ENCODE measurements at places on chromosomes 2 and 18. TPM values are rescaled to one million over a fixed set of nuclear protein-coding genes. Genes with fewer than 3 reads are reported as not detected.

Gene ERMN
- 2.2 TPM for total RNA-seq

Gene MAPRE2
- total RNA-seq, result 82.0 TPM

Gene PIKFYVE
- 41.7 TPM for total RNA-seq

Gene WNT6
- total RNA-seq, result not detected

DNA sequence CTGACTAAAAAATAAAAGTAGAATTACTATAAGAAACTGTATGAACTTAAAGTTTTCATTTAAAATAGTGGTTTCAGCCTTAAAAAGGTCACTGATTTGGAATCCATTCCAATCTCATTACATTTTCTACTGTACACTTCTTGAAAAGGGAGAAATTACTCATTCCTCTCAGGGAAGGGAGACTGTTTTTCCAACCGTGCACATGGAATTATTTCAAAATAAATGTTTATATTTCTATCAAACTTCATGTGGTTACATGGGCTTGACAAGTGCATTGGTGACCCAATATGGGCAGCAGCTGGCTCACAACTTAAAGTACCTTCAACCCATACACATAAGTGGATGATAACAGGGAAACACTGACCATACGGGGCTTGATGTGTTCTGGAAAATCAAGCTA lies 324.5 kb upstream of the THUMPD2 start:
- no peaks in the 10 kb centered on the region for H3K27me3 ChIP-seq
- no peak overlapping the region for H3K27ac ChIP-seq
- no peak for DNase-seq
- H3K4me1 ChIP-seq, result no peaks in the 10 kb centered on the region

DNA sequence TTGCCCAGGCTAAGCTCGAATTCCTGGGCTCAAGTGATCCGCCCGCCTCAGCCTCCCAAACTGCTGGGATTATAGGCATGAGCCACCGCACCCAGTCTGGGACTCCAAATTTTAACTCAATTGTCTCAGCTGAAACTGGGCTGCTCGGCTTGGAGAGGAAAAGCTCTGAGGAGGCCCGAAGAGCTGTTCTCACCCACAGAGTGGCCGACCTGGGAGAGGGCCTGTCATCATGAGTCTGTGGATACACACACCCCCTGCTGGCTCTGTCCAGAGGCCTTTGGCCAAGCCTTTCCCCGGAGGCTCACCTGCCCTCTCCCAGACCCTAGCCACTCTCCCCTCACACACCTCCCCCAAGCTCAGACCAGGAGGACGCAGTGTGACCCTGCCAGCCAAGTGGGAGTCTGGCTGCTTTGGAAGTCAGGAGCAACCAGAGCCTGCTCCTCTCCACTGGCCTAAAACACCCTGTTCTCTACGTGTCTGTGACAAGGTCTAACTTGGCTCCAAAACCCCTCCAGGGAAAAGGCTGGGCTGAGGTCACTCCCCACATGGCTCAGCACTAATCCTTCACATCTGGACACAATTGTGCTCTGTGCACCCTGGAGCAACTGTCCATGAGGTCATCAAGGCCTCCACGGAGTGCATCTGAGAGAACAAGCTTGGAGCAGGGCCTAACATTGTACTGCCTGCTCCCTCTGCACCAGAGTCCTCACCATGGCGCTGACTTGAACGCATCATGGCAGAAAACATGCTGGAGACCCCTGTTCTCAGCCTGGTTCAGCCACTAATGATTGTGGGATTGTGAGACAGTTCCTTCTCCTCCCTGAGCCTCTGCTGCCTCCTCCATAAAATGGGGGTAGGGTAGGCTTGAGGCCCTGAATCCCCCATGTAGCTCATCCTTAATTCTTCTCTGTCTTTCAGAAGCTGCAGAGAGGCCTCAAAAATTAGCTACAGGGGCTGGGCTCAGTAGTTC lies 49.9 kb upstream of the RAB6C start:
- H3K36me3 ChIP-seq, result no peaks in the 10 kb centered on the region
- no peaks in the 10 kb centered on the region for H3K4me1 ChIP-seq
- H3K27me3 ChIP-seq, result peaks cover 30% of the 10 kb centered on the region
- no peak overlapping the region for H3K27ac ChIP-seq
- no peak for DNase-seq

- no peak overlapping the region for H3K4me3 ChIP-seq
- H3K27me3 ChIP-seq, result peaks cover 2% of the 10 kb centered on the region
- no peak for DNase-seq
- no peaks in the 10 kb centered on the region for H3K36me3 ChIP-seq
- H3K27ac ChIP-seq, result no peak overlapping the region
Measured at GRCh38 chr2:227862741-227863588, 8.5 kb upstream of the DAW1 start.

DNA sequence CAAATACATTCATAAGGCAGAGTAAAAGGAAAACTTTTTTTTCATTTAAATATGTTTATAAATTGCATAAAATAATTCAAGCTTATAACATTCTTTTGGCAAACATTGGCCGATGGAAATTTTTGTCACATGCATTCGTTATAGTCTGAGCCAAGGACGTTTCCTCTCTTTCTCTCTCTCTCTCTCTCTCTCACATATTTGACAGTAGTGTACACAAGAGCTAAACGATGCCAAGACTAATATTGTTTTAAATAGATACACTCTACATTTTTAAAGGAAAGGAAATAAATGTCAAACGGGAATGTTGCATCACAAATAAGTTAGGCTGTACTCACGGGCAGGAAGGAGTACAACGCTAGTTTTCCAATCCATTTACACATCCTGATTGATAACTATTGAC lies 251.1 kb upstream of the SMIM21 start:
- no peak overlapping the region for H3K27ac ChIP-seq
- no peaks in the 10 kb centered on the region for H3K36me3 ChIP-seq
- H3K4me1 ChIP-seq, result no peaks in the 10 kb centered on the region
- no peak for DNase-seq

DNA sequence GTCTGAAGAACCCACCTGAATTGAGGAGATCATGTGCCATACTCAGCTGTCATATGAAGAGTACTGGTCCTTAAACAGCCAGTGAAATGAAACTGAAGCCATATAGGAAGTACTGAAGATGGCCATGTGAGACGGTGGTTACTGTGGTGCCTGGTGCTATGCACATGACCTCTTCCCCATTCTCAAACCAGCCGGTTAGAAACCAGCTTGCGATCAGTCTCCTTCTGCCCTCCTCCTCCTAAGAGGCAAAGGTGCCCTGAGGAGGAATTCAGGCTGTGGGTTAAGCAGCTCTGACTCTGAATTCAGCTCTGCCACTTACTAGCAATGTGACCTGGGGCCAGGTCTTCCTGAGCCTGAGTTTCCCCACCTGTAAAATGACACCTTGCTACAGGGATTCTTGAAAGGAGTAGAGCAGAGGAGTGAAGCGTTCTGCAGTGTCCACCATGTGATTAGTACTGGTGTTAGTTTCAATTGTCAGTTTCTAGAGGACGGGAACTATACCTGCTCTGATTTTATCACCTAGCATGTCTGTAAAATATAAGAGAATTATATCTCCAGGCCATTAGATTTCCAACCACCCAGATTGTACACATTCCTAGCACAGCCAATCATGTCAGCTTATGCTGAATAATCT lies 5.1 kb downstream of the FECH start:
- no peaks in the 10 kb centered on the region for H3K36me3 ChIP-seq
- no peak overlapping the region for H3K4me3 ChIP-seq
- peaks cover 28% of the 10 kb centered on the region for H3K4me1 ChIP-seq
- H3K27me3 ChIP-seq, result no peaks in the 10 kb centered on the region

GRCh38 chr2:69380072-69380917 lies 6.7 kb downstream of the GFPT1 start:
- no peak for DNase-seq
- H3K27me3 ChIP-seq, result no peaks in the 10 kb centered on the region
- H3K4me3 ChIP-seq, result no peak overlapping the region
- no peak overlapping the region for H3K27ac ChIP-seq
- no peaks in the 10 kb centered on the region for H3K36me3 ChIP-seq

- no peak overlapping the region for H3K4me3 ChIP-seq
- H3K27me3 ChIP-seq, result no peaks in the 10 kb centered on the region
- no peaks in the 10 kb centered on the region for H3K36me3 ChIP-seq
- no peaks in the 10 kb centered on the region for H3K4me1 ChIP-seq
- no peak overlapping the region for H3K27ac ChIP-seq
Measured at GRCh38 chr18:26729449-26729848, 136.1 kb downstream of the AQP4 start.

GRCh38 chr18:36135264-36135663 lies 5.6 kb downstream of the ELP2 start:
- H3K27me3 ChIP-seq, result no peaks in the 10 kb centered on the region
- no peak overlapping the region for H3K4me3 ChIP-seq
- no peak for DNase-seq
- peaks cover 21% of the 10 kb centered on the region for H3K4me1 ChIP-seq

GRCh38 chr2:200379481-200380090 lies 73.1 kb downstream of the SPATS2L start:
- no peak overlapping the region for H3K4me3 ChIP-seq
- DNase-seq, result no peak
- no peaks in the 10 kb centered on the region for H3K27me3 ChIP-seq
- H3K4me1 ChIP-seq, result peaks cover 21% of the 10 kb centered on the region
- H3K27ac ChIP-seq, result no peak overlapping the region
- no peaks in the 10 kb centered on the region for H3K36me3 ChIP-seq
